Mucosa of gallbladder (tissue), 1 donor: ENCODE measurements at places on chromosomes 7 and 10. TPM values are rescaled to one million over a fixed set of nuclear protein-coding genes. Genes with fewer than 3 reads are reported as not detected.

CPA2 gene
- 3.3 TPM for total RNA-seq

GRCh38 chr10:75852851-75853484 is 421.5 kb downstream of the LRMDA start:
- no peak for DNase-seq

DNA sequence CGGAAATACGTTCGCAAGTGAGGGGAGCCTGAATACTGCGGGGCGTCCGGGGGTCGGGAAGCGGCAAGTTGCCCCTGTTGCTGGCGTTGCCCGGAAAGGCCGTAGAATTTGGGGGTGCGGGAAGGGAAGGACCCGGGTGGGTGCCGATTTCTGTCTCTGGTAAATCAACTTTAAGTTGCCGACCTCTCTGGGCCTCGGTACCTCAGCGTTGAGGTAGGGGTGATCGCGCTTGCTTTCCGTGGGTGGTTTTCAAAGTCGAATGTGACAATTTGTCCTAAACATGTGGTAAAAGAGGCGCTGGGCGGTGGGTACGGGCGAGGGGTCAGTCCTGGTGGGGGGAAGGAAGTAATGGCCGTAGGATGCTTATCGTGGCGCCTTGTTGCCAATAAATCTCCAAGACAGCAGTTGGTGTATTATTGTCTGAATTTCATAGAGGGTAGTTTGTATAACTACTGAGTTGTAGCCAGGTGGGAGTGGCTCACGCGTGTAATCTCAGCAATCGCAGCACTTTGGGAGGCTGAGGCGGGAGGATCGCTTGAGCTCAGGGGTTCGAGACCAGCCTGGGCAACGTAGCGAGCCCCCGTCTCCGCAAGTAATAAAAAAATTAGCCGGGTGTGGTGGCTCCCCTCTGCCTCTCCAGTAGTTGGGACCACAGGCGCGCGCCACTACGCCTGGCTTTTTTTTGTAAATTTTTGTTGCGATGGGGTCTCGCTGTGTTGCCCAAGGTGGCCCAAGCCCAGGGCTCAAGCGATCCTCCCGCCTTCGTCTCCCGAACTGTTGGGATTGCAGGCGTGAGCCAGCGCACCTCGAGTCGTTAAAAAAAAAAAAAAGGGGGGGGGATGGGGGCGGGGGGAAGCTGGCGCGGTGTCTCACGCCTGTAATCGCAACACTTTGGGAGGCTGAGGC is 644 bp downstream of the BUD23 start:
- DNase-seq, result no peak

- DNase-seq, result no peak
These were observed 233.4 kb downstream of the ARHGAP12 start for GRCh38 chr10:31694929-31695837.
